Testis (tissue), 5 donors: ENCODE measurements at places on chromosomes 3 and 15. TPM values are rescaled to one million over a fixed set of nuclear protein-coding genes. Genes with fewer than 3 reads are reported as not detected.

DNA sequence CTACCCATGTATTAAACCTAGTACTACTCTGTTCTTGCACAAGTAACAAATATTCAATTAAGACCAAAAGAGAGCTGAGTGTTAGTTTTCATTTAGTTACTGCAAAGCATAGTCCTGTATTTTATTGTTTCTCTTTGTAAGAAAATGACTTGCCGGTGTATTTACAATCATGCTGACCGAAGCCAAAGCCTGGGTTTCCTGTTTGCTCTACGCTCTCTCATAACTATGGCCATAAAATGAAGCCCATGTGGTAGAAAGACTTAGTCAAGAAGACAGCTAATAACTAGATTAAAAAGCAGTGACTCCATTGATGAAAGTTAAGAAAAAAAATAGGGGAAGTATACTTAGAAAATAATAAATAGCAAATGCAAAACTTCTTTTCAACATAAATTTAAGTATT is 479.9 kb downstream of the CNTN4 start:
- DNase-seq: no peak

GRCh38 chr3:55305696-55306485 is 181.2 kb downstream of the WNT5A start:
- no peak for DNase-seq

SH3GL3 gene
- total RNA-seq: 135 TPM

ATP13A4 gene
- 1.9 TPM for total RNA-seq

SOX2 gene
- total RNA-seq: 5.1 TPM

PAQR9 gene
- 16.8 TPM for total RNA-seq
